CD4-positive, alpha-beta T cell treated with Interleukin-1 beta for 1 hour (primary cell): ENCODE measurements at places on chromosomes 12 and 14.

GRCh38 chr12:124786061-124786964 is 77.4 kb downstream of the SCARB1 start:
- DNase-seq = no peak

DNA sequence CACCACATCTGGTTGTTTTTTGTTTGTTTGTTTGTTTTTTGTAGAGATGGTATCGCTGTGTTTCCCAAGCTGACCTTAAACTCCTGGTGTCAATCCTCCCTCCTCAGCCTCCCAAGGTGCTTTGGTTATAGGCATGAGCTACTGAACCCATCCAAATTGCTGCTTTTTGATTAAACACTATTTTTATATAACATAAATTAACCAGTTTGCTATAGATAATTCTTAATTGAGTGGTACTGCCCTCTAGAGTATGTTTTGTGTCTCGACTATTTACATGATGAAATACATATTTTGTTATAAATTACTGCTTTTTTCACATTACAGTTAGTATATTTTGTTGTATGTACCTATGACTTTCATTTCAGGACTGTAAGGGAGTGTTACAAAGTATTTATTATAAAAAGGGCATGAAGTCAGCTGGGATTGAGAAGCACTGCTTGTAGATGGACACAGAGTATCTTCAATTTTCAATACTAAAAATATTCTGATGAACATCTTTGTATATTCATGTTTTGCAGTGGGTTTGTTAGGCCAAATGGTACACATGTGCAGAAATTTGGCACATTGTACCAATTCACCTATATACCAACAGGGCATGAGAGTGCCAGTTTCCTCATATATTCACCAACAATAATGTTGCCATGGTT is 14.9 kb upstream of the SCAF11 start:
- DNase-seq = no peak

GRCh38 chr12:27578689-27579372 is 54.8 kb downstream of the PPFIBP1 start:
- no peak for DNase-seq

DNA sequence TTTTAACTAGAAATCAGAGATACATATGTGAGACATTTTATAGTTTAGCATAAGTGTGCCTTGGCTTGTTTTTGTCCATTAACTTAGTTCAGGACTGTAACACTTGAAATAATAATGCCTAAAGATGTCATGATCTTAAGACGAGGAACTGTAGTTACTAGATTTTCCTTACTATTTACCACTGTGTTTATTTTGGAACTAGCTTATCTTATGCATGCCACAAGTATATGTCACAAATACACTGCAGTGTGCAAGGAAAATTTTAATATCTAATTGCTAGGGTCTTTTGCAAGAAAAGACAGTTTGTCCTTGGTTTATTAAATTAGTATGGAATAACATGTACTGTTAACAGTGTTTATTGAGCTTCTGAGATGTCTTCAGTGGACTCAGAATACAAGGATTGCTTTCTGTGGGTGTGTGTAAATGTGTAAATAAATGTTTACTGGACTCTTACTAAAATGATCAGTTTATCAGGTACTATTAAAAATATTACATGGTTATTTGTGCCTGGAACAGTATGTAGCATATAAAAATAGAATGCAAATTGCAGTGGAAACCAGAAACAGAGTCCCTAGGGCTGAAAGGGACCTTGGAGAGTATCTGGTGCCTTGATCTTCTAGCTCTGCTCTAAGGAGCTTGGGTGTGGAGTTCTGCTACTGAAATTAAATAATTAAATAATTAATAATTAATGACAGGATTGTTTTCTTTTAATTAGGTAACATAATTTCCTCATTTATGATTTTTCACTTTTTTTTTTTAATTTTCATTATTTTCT is 58.1 kb downstream of the FGD4 start:
- no peak for DNase-seq

DNA sequence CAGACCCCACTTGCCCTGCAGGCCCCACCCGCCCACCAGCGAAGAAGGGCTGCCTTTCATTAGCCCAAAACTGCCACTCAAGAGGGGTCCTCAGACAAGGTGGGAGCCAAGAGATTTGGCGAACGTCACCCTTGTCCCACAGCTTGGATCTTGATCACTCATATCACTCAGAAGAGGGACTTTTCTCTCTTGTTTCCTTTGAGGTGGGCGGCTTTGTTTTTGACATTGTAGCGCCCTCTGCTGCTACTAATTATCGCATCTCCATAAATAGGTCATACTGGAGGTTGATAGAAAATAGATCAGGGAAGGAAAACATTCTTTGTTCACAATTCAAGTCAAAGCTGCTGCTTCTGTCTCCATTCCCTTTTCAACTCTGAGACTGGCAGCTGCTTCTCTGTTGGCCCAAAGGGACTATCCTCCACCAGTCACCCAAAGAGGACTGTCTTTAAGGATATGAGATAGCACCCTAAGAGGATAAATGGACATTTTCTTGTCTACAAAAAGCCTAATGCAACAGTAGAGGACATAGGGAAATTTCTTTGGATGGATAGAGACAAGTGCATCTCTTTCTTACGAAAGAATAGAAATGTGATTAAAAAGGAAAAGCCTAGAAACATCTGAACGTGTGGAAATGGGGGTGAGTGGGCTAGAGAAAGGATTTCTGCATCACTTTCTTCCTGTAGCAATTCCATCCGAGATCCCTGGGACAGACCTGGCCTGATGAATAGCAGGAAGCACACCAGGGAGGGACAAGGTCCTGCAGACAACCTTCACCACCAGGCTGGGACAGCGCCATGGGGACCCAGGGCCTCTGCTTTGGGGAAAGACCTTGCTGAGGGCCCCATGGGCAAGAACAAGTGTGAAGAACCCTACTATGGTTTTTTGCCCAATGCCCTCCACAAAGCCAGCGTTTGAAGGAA is 115.8 kb downstream of the DAD1 start:
- no peak for DNase-seq

- peak; percentile 59 for DNase-seq
These were observed 329.3 kb upstream of the OR4E1 start for GRCh38 chr14:22002860-22003284.

- no peak for DNase-seq
These were observed 26.3 kb downstream of the ITGA7 start for GRCh38 chr12:55681142-55682077.

DNA sequence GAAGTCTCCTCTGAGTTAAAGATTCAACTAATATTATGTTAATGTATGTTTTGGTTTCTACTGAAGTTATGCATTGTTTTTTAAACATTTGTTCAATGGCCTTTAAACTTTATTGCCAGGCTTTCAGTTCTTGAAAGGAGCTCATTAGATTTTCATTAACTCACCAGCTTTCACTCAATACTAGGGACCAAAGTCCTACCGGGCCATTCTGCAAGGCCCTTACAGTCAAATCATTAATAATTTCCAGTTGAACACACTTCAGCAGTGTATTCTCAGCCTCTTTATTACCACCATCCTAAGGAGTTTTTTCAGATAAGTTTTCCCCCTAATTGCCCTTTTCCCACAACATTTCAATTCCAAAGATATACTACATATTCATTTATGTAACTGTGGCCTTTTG is 409.2 kb downstream of the DIO2 start:
- DNase-seq = no peak

GRCh38 chr12:130162267-130162666 is at the start of gene FZD10:
Gene FZD10, plus strand, starts transcription at chr12:130162464. Its CDS starts 479 bp downstream, at chr12:130162943.
- no peak for DNase-seq

GRCh38 chr12:3458041-3458440 is 33.0 kb upstream of the PRMT8 start:
- no peak for DNase-seq

DNA sequence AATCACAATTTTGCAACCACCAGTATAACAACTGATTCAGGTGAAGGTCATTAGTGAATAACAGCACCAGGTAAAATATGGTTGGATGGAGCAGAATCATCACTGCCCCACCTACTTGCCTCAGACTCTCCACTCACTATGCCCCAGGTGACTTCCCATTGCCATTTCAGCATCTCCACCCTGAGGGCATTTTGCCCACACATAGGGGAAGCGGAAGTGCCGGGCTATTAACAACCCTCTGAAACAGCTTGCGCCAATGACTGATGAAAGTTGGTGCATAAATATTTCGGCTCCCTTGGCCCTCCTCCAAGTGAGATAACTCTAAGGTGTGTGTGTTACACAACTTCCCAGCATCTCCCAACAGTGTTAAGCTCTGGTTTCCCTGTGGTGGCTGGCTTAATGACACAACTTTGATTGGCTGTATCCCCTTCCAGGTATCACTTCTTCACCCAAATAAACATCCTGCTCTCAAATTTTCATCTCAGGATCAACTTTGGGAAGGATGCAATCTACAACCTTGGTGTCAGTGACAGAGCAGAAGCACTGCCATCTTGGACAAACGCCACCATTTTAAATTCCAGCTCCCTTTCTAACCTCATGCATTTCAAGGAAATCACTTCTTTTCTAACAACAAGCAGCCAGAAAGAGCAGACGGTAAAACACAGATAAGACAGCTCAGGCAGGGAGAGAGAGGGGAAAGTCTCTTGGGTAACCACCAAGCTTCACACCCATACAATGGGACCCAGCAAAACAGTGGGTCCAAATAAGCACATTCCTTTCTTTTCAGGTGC is 73.6 kb upstream of the PPP2R5C start:
- no peak for DNase-seq

- DNase-seq = no peak
These were observed 2.3 kb downstream of the PAPLN start for GRCh38 chr14:73239393-73240241.

DNA sequence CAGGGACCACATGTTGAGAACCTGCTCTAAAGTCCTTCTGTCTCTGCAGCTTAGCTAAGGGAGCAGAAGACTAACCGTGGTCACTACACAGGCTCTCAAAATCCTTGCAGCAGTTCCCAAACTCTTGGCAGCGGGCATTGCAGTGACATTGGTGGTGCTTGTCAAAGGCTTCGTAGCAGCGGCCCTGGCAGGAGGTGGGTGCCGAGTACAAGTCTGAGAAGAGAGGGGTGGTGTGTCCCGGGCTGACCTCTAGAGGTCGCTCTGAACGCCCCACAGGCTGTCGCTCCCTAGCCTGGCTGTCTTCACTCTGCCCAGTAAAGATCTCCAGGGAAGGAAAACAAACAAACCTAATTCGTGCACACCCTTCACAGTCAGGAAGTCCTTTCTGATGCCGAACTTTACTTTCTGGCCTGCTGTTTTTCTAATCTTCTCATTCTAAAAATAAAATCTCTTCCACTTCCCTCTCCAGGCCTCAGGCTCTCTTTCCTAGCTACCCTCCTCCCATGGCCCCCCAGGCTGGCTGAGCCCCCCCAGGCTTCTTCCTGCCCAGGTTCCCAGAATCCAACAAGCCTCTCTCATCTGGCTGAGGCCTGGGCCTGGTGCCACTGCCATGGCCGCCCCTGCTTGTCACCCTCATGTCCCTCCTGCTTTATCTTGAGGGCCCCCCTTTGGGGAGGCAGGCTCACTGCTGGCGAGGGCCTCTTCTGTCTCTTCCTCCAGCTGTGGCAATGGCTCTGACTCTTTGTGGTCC is 7.7 kb downstream of the ENDOU start:
- peak; percentile 63 for DNase-seq

DNA sequence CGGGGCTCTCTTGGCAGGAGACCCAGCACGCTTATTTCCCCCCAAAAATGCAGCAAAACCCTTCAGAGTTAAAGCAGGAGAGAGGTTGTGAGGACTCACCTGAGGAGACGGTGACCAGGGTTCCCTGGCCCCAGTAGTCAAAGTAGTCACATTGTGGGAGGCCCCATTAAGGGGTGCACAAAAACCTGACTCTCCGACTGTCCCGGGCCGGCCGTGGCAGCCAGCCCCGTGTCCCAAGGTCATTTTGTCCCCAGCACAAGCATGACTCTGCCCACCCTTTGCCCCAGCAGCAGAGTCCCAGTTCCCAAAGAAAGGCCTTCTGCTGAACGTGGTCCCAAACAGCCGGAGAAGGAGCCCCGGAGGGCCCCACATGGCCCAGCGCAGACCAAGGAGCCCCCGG is 337.7 kb downstream of the TMEM121 start:
- no peak for DNase-seq

- DNase-seq = no peak
These were observed 111.7 kb downstream of the SLC8A3 start for GRCh38 chr14:70077005-70077404.

DNA sequence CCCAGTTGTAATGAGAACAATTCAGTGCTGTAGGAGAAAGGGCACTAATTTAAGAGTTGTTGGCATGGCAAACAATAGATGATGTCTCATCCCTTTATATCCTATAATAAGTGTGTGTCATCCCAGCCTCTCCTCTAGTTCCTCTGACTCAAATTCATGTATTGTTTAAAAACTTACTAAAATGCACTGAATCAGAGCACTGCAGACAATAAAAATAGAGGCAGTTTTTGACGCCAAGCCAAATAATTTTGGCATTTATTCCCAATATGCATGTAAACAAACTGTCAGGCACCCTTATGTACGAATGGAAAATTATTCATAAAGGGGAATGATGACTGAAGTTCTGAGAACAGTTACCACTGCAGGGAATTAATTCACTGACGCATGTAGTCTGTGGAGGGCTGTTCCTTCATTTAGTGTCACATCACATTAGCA is 57.9 kb upstream of the TMX1 start:
- DNase-seq = no peak

DNA sequence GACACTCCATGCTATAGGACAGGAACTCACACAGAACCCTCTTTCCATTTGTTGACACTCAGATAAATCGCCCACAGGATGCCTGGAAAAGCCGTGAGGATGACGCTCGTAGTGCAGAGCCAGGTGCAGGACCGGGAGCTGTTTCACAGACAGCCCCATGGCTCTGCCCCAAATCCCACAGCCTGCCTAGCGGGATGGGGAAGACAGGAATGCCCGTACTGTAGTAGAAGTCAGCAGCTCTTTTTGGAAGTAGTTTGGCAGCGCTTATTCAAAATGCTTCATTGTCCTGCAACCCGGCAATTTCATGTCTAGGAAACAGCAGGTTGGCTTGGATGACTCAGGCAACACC is 41.6 kb downstream of the JAG2 start:
- no peak for DNase-seq

DNA sequence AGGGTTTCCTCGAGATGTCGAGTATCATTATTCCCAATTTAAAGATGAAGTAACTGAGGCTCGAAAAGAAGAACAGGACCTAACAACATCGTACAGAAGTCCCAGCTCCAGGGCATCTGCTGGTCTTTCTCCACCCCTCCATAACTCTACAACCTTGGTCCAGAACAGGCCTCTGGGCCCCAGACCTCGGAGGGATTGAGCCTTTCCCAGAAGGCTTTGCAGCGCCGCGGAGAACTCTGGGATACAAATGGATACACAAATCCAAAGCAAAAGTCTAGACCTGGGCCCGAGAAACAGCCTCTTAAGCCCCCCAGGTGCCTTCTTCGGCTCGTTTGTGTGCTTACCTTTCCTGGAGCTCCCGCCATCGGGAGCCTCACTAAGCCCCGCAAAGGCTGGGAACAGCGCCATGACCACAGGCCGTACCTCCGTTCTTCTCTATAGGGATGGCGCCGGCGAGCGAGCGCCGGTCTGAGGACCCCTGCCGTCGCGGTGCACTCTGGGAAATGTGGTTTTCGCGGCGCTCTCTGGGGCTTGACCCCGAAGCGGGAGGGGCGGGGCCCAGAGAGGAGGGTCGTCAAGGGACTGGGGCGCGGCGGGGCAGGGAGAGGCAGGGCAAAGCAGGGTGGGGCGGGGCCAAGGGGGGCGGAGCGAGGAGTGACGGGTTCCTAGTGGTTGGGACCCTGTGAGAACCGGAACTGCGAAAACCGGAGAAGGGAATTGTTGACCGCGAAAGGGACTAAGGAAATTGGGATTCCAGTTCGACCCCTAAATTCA is at the start of gene NRDE2:
NRDE2 (minus strand) TSS at position 445 of the 774 bp plus-strand sequence; CDS start at position 408, 37 bp downstream.
- DNase-seq = peak; percentile 95

- peak; percentile 72 for DNase-seq
These were observed 840 bp downstream of the PNP start for GRCh38 chr14:20469890-20470602.

- no peak for DNase-seq
These were observed 59.4 kb downstream of the TTC7B start for GRCh38 chr14:90756755-90757345.
